ENCODE measurements at places on chromosomes 11 and 22.

DNA sequence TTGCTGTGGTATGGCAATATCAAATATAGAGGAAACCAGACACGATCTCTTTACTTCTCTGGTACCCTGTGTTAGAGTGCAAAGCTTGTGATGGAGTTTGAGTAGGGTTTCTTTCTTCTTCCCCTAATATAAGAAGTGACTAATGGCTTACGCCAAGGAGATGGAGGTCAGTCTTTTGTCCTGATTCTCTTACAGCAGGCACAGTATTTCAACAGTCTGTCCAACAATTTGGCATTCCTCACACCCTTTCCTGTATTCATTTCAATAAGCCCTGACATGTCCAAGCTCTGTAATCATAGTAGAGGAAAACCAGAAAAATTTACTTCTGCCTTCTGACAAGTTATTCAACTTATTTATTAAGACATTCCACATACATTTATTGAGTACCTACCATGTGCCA, 546.2 kb downstream of the TMEM135 start:
- no peak for DNase-seq

- no peak for DNase-seq
These were observed 86.9 kb upstream of the IGLL5 start for GRCh38 chr22:22800716-22801115.

- no peak for DNase-seq
These were observed 550.8 kb upstream of the CADM1 start for GRCh38 chr11:116055064-116055463.

- no peak for DNase-seq
These were observed 3.0 kb downstream of the FRMD8 start for GRCh38 chr11:65389294-65389980.

GRCh38 chr22:44738347-44738715, 14.0 kb upstream of the ARHGAP8 start:
- DNase-seq, result no peak
